ENCODE measurements at places on chromosomes 13 and 19.

DNA sequence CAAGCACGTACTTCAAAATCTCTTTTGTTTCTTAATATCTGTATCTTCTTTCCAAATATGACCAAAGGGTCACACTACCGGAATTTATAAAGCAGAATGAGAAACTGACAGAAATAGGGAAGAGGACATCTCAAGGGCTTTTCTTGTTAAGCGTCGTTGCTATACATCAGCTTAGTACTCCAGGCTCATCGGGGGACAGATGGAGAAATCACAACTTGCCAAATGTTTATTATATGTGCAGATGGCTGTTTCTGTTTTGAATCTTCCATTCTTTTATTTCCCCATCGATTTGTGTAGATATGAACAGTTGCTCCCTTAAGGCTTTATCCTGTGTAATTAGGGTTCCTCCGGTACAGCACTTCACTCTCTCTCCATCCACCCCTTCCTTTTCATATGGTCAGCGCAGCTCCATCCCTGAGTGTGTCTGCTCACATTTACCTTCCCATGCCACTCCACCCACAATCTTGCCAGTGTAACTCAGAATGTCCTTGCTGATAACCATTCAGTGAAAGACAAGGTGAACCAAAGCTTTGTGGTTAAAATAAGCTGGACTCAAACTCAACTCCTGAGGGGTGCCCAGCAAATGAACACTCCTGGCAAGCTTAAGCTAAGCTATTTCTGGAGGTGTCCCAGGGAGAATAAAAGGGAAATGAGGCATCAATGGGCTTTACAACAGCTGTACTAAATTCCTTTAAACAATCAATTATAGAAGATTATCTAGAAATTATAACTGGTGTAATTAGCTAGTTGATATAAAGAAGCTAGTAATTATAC lies 51.3 kb downstream of the TBC1D4 start:
- DNase-seq, result no peak

- DNase-seq, result no peak
These were observed 3.3 kb downstream of the GP6 start for GRCh38 chr19:55034751-55035150.

DNA sequence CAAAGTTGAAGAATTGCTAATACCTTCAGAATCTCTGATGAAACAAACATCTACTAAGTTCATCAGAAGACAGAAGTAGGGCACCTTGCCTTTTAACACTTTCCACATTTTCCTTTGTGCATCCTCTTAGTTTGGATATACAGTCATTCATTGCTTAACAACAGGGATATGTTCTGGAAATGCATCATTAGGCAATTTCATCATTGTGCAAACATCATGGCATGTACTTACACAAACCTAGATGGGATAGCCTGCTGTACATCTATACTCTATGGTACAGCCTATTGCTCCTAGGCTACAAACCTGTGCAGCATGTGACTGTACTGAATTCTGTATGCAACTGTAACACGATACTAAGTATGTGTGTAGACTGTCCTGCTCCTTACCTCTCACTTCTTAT lies 169.8 kb downstream of the SUCLA2 start:
- DNase-seq, result no peak

GRCh38 chr19:2145831-2146241 lies 5.5 kb downstream of the AP3D1 start:
- peak; percentile 37 for DNase-seq

DNA sequence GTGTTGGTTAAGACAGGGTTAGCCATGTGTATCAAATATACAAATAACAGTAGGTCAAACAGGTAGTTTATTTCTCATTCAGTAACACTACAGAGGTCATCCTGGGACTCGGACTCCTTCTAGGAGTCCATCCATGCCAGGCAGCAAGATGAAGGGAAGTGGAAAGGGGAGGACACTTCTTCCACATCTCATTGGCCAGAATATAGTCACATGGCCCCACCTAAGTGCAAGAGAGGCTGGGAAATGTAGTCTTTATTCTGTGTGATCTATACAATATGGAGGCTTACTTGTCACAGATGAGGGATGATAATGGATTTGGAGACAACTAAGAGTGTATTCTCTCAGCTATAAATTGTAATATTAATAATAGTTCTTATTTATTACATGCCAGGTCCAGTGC lies 31.1 kb downstream of the RDH8 start:
- DNase-seq, result no peak

DNA sequence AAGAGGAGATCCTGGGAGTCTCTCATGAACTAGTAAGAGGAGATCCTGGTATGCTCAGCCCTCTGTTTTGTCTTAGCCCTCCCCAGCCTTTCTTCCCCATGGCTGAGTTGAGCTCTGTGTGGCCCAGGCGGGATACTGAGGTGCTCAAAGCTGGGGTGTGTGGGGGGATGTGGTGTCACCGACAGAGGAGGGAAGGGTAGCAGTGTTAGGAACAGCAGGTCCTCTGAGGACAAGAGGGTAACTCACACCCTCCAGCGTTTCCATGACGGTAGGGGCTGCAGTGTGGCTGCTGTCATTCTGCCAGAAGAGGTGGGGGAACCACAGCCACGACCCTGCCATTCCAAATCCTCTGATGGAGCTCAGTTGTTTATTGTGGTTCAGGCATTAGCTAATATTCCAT lies 691 bp downstream of the KIR2DL4 start:
- DNase-seq, result peak; percentile 41

GRCh38 chr19:33405553-33406461 lies 32.3 kb downstream of the CEBPG start:
- DNase-seq, result no peak

- no peak for DNase-seq
These were observed 513 bp upstream of the ZNF317 start for GRCh38 chr19:9139609-9140158.

DNA sequence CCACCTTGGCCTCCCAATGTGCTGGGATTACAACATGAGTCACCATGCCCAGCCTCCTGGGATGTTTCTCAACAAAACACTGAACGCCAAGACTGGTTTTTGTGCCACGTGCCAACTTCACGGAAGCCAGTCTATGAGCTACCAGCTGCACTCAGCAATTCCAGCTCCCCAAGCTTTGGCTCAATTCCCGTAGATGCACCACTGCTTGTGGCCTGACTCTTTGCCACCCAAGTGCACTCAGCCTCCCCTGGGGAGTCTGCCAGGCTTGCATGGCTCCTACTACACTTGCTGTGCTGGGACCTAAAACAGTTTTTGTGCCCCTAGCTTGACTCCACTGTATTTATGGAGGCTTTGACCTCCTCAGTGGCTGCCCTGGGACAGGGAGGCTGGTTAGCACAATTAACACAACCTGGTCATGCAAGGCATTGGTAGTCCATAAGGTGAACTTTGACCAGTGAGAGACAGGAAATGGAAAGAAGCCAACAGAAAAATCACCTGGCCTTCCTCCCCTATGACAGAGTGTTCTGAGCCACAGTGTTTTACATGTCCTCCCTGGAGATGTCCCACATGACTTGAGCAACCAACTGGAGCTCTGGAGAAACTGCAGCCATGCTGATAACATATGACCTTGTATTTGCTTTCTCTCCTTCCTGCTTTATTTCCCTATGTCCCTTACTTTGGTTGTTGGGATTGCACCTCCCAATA lies 1173.1 kb downstream of the UQCRFS1 start:
- no peak for DNase-seq

DNA sequence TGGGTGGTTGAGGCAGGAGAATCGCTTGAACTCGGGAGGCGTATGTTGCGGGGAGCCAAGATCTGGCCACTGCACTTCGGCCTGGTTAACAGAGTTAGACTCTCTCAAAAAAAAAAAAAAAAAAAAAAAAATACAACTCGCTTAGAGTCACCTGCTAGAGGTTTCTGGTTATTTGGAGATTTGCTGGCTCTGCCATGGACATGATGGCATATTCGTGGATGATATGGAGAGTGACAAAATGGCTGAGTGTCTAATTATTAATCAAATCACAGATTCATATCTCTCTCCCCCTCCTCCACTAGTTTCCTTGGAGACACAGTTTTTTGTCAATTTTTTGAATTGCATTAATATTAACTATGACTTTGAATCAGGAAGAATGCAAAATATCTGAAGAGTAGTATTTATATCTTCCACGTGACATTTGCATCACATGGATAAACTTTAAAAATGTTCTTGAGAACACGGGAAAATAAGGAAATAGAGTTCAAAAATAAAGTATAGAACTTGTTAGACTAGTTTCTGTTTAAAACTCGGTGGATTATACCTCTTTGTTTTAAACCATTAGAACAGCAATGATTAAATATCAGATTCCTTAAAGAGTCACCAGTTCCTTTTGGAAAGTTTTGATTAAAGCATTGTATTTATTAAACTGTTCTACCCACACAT lies 47.8 kb downstream of the KLF5 start:
- no peak for DNase-seq

- no peak for DNase-seq
These were observed 153.6 kb downstream of the KATNAL1 start for GRCh38 chr13:30153545-30154426.

- DNase-seq, result peak; percentile 38
These were observed 10.7 kb downstream of the PPP1R37 start for GRCh38 chr19:45103508-45104319.

DNA sequence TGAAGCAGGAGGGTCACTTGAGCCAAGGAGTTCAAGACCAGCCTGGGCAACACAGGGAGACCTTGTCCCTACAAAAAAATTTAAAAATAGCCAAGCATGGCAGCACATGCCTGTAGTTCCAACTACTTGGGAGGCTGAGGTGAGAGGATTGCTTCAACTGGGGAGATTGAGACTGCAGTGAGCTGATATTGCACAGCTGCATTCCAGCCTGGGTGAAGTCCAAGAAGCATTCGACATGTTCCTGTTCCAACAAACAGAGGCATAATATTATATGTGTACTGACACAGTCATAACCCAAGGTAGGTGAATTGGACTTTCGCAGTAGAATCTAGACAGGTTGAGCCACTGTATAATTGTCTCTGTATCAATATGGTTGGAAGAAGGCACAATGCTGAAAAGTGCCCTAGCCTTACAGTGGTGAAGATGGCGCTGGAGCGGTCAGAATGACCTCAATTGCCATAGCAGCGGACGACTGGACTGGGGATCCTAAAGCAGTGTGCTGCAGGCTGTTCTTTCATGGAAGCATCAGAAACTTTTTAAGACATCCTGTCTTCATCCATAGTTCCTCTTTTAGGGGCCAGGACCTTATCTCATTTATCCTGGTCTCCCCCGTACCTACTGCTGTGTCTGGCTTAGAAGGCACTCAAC lies 112.0 kb upstream of the CLDN10 start:
- DNase-seq, result no peak

- DNase-seq, result no peak
These were observed 64.3 kb downstream of the ZNF66 start for GRCh38 chr19:20840371-20840770.

GRCh38 chr19:32450217-32450616 lies 44.6 kb downstream of the DPY19L3 start:
- no peak for DNase-seq

DNA sequence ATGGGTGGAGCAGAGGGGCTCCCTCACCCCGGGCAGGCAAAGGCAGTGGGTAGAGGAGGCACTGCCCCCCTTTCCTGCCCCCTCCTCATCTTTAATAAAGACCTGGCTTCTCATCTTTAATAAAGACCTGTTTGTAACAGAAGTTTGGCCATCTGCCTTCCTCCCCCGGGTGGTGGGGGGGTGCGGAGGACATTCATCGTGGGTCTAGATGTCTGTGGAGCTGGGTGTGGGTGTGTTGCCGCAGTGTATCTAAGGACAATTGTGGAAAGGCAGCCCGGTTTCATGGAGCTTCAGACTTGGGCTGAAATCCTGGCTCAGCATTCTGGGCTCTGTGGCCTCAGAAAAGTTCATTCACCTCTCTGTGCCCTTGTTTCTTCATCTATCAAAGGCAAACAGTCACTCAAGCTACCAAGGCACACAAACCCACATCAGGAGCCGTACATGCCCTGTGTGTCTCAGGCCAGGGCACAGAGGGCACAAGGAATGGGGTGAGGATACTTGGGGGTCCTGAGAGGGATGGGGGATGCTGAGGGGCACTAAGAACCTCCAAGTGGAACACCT lies 8.8 kb upstream of the SWSAP1 start:
- no peak for DNase-seq

DNA sequence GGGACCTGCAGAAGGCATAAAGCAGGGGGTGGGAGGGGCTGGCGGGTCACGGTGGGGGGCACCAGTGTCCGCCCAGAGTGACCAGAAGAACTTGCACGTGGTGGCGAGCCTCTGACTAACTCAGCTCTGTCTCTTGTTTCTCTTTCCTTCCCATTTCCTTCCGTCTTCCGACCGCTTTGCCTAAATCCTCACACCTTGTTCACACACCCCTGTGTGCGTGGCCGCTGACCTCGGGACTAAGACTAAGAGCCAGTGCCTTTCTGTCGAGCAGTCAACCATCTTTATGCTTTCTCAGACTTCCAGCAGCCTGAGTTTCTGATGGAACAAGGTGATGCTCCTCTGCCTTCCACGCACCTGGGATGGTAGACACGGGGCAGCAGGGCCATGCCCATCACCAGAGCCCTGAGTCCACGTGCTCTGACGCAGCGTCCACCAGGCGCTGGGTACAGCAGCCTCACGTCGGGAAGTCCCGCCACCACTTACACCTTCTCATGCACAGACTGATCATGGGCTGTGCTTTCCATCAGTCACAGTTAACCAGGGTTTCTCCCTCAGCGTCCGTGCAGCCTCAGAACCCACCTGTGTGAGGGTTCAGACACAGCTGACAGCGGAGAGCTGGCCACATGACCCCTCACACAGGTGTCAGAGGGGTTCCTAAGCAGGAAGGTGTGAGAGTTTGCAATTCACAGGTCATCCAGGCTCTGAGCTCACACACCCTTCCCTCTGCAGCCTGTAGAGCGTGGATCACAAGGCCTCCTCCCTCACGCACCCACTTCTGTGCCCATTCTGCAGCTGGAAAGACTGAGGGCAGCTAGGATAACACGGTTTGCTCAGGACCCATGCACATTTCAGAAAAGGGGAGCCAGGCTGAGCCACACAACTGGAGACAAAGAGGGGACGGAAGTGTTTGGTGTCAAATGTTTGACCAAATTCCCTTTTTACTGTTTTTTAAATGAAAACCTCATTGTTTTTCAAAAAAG lies 90.7 kb upstream of the MCF2L start:
- DNase-seq, result no peak

- no peak for DNase-seq
These were observed 63.4 kb downstream of the EFNB2 start for GRCh38 chr13:106471957-106472543.

- DNase-seq, result no peak
These were observed 39.9 kb downstream of the FBN3 start for GRCh38 chr19:8109455-8109854.

- DNase-seq, result no peak
These were observed 30.8 kb downstream of the CKM start for GRCh38 chr19:45291834-45292233.

- no peak for DNase-seq
These were observed 13.1 kb downstream of the SULT2B1 start for GRCh38 chr19:48565090-48565489.

GRCh38 chr19:7489609-7490044 lies 792 bp upstream of the PEX11G start:
- DNase-seq, result no peak

- no peak for DNase-seq
These were observed 93.3 kb upstream of the SLC15A1 start for GRCh38 chr13:98845742-98846141.

- no peak for DNase-seq
These were observed 62.6 kb downstream of the MAP4K1 start for GRCh38 chr19:38555200-38555599.
